ENCODE measurements at places on chromosomes 12 and 14.

- no peak for DNase-seq
Measured at GRCh38 chr12:125540580-125541204, 475.5 kb downstream of the AACS start.

DNA sequence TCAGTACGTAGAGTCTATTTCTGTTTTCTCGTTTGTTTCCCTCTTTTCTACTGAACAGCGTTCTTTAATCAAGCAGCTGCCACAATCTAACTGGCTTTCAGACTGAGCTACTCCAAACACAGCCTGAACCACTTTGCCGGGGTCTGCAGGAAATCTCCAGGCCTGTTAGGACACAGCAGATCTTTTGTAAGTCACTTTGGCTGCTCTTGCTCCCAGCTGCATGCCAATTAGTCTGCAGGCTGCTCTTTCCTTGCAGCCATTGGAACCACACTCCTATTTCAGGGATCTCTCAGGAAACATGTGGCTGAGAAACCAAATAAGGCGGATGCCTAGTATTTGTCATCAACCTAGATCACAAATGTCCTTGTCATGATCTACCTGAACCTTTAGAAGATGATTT, 73.6 kb downstream of the TMTC1 start:
- no peak for DNase-seq

DNA sequence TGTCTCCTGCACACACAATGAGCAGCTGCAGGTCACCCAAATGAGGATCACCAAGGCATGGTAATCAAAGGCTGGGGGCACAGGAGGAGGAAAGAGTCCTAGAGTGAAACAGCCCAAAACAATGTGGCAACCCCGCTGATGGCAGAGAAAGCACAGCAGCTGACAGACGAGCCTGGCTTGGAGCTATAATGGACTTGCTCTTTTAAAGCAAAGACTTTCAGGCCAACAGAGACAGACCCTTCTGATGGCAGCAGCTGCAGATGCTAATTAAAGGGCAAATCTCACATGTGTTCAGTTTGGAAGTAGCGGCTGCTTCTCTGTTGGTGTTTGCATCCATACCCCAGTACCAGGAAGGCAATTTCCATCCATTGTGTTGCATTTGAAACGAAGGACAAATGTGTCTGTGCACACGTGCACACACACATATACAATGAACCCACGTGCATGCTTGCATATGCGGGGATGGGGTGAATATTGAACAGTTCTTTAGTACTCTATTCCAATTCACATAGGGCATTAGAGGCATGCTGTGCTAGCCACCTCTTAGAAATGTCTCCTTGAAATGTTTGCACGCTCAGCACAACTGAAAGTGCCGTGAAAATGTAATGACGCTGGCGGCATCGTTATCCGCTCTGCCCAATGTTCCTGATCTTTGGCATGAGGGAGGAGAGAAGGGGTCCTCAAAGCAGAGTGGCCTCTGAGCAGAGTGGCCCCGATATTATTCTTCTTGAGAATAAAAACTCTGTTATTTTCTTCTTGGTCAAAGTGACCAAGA, 38.1 kb downstream of the CIT start:
- no peak for DNase-seq

GRCh38 chr12:95615749-95616148, 64.5 kb upstream of the USP44 start:
- no peak for DNase-seq

- no peak for DNase-seq
Measured at GRCh38 chr14:31419967-31420318, 407 bp downstream of the HEATR5A start.

DNA sequence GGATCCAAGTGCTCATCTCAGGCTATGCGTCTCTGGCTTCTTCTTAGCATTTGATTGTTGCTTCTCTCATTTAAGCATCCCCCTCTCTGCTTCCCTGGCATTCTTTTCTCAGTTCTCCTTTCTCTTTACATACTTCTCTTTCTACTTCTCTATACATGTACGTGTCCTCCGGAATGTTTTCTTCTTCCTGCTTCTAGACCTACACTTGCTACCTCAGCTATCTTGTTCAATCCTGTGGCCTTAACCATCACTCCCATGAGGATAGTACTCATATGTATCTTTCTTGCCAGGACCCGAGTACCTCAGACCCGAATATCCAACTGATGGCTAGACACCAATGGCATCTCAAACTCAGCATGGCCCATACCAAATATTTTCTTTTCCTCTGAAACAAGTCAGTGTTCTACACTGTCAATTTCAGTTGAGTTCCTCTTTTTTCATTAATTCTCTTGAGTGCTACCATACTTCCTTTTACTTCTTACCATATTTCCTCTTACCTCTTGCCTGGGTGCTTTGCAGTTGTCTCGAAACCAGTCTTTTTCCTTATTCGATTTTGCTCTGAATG, 115.1 kb upstream of the SLC38A2 start:
- peak; percentile 49 for DNase-seq

GRCh38 chr12:105231396-105231795, 4.6 kb downstream of the APPL2 start:
- DNase-seq = no peak

DNA sequence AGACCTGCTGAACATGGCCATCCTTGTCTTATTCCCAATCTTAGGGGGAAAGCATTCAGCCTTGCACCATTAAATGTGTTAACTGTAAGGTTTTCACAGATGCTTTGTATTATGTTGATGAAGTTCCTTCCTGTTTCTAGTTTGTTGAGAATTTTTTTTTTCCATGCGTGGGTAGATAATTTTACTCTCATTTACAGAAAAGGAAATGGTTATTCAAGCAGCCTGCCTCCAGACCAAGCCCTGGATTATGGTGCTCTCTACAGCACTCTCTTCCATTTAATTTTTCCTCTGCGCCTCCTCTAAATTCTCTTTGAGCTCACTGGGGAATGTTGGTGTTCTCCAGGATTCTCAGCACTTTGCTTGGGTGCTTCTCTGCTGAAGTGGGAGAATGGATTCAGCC, 179.3 kb upstream of the PZP start:
- no peak for DNase-seq

GRCh38 chr12:99436584-99436983, 211.0 kb upstream of the GARIN6 start:
- no peak for DNase-seq

DNA sequence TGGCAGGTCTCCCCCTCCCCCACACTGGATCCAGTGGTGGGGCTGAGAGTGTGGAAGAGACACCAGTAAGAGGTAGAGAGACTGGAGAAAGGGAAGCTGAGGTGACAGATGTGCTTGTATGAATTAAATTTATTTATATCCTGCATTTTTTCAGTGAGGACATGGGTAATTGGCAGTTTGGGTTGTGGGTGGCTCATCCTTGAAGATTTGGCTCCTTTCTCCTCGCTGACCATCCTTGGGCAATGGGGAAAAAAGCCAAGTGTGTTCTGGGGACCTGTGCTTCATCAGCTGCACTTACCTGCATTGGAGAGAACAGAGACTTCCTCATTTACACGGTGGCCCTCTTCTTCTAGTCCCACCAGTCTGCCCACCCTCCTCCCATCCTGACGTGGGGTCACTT, 86.4 kb downstream of the RFX4 start:
- DNase-seq = no peak

- no peak for DNase-seq
Measured at GRCh38 chr12:41981013-41981412, 163.7 kb downstream of the GXYLT1 start.

GRCh38 chr12:82097877-82098276, 260.3 kb downstream of the CCDC59 start:
- no peak for DNase-seq

GRCh38 chr14:22131749-22132476, 457.1 kb downstream of the DAD1 start:
- DNase-seq = peak; percentile 4
